Activated CD4-positive, alpha-beta T cell treated with anti-CD3 and anti-CD28 coated beads for 24 hours (primary cell): ENCODE measurements at places on chromosomes 1 and 21.

DNA sequence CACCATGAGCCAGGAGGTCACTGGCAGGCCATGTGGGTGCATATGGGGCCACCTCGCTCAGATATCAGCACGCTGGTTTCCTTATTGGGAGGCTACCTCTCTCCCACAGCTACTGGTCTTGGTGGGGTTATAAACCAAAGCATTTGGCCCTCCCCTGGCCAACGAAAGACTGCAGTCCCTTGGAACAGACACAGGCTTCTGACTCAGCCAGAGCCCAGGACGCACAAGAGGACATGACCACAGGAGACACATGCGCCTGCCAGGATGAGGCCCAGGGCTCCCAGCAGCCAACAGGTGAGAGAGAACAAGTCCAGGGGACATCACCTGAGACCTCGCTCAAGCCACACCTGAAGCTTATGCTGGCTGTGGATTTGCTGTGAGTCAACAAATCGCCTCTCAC lies 13.8 kb downstream of the NPHP4 start:
- no peak for DNase-seq

DNA sequence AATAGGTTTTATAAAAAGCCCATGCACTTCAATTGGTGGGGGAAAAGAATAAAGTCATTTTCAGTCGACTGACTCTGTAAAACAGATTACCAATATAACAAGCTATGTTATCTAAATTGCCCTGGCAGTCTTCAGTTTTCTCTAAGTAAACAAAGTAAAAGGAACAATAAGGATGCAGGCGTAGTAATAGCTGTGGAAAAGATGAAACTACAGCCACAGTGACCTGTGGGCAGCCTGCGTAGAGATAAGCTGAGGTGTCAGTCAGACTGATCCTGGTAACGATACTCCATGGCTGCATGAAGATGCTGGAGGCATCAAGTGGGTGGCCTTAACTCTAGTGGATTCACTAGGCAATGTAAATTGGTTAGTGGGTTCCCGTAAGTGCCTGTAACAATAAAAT lies 29.3 kb downstream of the CLCC1 start:
- no peak for DNase-seq

GRCh38 chr1:32273391-32274208 lies 18.3 kb upstream of the HDAC1 start:
- DNase-seq = peak; percentile 60

- DNase-seq = no peak
These were observed 40.4 kb downstream of the EIF2B3 start for GRCh38 chr1:44945967-44946366.

GRCh38 chr1:171785766-171786165 lies 4.3 kb downstream of the METTL13 start:
- DNase-seq = no peak

DNA sequence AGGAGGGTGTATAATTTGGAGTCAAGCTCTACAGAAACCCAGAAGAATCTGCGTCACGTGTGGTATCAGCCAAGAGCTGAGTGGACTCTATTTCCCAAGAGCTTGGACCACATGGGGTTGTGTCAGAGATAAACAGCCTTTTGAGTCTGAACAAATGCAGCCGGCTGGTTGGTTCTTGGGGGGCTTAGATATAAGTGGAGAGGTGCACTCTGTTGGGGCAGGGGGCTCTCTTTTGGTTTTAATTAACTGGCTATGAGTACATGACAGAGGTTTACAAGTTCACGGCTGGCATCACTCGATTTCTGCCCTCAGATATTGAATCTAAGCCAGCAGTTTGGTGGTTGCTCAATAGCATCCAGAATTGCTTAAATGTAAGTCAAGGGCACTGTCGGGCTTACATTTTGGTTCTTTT lies 501 bp upstream of the MRAP start:
- DNase-seq = no peak

DNA sequence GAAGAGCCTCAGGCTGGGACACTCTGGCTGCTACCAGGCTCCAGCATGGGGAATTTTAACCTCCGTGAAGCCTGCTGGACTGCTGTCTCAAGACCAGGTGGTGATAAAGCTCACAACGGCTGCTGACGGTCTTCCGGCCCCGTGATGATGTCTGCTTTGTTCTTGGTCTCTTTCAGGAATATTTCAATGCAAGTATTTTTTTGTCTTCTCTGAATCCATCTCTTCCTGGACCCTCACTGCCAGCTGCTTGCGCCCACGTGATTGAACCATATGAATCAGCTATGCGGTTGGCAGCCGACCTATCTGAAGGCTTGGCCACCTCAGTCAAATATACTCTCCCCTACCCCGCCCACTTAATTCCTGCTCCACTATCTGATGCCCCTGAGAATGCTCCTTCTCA lies 14.6 kb upstream of the SLC6A17 start:
- DNase-seq = no peak

DNA sequence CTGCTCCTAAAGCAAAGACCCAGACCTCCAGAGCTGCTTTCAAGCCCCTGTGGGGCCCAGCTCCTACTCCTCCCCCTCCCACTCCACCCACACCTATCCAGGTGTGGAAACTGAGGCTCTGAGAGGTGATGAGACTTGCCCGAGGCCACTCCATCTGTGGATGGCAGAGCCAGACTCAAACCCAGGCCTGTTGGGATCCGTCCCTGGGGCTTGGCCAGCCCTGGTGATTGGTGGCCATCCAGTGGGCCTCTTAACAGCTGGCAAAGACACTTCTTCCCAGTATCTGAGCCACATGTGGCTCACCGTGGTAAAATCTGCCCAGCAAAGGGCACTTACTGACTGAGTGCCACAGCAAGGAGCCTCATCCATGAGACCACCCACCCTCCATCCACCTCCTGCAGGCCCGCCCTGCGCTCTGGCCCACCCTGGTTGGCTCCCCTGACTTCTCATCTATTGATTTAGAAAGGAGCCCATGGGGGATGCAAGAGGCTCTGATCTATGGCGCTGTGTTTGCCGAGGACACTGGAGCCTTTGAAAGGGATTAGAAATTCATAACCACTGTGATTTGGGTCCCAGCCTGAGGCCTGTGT lies 398.5 kb downstream of the PTPRU start:
- DNase-seq = no peak
